ENCODE measurements at places on chromosomes 7 and 10.
A peak's percentile ranks its signal among the peaks of the same experiment; 100 is the strongest.

DNA sequence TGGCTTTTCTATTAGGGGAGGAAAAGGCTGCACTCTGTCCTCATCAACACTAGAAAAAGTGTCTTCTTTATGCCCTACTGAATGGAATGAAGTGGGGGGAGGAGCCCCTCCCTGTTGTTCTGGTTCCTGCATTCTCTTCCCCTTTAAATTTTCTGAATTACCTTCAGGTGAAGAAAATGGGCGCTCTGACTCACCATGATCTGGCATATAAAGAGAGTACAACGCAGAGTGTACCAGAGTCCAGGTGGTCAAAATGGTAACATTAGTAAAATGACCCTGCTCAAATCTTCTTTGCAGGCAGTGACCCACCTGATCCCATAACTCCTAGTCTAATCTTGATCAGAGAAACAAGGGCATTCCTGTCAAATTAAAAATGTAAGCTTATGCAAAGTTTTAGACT is 80.7 kb downstream of the THSD7A start:
- DNase-seq: no peak

DNA sequence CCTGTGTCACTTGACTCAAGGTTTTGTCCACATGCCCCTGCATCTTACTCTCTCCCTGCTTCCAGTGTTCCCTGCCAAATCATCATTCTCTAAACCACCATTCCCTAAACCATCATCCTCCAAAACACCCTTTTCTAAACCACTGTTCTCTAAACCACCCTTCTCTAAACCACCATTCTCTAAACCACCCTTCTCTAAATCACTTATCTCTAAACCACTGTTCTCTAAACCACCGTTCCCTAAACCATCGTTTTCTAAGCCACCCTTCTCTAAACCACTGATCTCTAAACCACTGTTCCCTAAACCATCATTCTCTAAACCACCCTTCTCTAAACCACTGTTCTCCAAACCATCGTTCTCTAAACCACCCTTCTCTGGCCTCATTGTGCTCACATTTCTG is 142.1 kb downstream of the CXCL12 start:
- no peak for DNase-seq

GRCh38 chr7:23628370-23628769 is 31.2 kb downstream of the CCDC126 start:
- DNase-seq: no peak

DNA sequence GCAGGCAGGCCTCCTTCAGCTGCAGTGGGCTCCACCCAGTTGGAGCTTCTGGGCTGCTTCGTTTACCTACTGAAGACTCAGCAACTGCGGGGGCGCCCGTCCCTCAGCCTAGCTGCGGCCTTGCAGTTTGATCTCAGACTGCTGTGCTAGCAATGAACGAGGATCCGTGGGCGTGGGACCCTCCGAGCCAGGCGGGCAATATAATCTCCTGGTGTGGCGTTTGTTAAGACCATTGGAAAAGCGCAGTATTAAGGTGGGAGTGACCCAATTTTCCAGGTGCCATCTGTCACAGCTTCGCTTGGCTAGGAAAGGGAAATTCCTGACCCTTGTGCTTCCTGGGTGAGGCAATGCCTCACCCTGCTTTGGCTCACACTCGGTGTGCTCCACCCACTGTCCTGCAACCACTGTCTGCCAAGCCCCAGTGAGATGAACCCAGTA is 159.2 kb upstream of the FOXP2 start:
- no peak for DNase-seq

- DNase-seq: no peak
These were observed 33.8 kb downstream of the VOPP1 start for GRCh38 chr7:55538538-55538937.

DNA sequence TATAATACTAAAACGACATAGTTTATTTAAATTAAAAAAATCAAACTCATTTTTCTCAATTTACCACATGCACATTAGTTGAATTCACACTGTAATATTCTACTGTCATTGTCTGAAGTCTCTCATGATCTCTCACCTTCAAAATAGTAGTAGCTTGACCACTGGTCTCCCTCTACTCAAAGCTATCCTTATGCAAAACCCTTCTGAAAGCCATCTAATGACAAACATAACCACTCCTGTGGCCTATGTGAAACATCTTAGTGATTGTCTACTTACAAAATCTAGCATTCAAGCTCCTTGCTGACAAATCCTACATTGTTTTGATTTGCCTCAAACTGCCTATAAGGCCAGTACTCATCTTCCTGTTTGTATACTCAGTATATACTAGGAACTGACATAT is 606.0 kb upstream of the GHITM start:
- no peak for DNase-seq

DNA sequence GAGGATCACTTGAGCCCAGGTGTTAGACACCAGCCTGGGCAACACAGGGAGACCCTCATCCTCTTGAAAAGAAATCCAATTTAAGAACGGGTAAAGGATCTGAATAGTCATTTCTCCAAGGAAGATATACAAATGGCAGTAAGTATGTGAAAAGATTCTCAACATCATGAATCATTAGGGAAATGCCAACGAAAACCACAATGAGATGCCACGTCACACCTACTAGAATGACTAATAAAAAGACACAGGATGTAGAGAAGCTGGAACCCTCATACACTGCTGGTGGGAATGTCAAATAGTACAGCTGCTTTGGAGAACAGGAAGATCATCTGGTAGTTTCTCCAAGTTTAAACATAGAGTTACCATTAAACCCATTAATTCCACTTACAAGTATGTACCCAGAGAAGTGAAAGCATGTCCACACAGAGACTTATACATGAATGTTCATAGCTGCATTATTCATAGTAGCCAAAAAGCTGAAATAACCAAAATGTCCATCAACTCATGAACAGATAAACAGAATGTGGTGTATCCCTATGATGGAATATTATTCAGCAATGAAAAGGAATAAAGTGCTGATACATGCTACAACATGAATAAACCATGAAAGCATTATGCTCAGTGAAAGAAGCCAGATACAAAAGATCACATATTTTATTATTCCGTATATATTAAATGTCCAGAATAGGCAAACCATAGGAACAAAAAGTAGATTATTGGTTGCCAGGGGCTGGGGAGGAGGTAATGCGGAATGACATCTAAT is 13.1 kb upstream of the ZMIZ2 start:
- peak; percentile 42 for DNase-seq

DNA sequence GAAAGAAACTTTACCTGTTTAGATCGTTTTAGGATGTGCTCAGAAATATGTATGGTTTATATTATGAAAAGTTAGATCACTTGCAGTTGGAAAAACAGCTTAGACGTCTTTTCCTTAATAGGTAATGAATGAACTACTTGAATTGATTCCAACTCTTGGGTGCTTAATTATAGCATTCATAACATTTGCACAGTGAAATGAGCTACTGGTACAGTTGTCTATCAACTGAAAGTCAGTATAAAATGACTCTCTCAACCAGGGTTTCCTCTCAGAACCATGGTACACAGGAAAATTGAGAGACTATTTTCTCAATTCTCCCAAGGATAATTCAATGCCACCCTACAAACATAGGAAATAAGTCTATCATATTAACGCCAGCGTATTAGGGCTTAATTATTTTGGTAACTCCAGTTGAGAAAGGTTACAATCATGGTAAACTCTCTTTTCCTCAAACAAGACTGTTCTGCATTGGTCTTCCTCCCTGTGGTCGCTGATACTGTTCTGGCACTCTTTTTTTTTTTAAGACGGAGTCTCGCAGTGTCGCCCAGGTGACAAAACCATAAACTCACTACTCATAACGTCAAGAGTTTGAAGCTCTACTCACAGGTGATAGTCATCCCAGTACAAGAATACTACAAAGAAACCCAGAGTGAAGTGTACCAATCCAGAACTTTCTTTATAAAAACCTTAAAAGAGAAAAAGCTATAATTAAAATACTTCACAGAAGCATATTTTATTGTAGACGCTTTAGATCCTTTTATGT is 2.0 kb downstream of the ANLN start:
- DNase-seq: peak; percentile 17

DNA sequence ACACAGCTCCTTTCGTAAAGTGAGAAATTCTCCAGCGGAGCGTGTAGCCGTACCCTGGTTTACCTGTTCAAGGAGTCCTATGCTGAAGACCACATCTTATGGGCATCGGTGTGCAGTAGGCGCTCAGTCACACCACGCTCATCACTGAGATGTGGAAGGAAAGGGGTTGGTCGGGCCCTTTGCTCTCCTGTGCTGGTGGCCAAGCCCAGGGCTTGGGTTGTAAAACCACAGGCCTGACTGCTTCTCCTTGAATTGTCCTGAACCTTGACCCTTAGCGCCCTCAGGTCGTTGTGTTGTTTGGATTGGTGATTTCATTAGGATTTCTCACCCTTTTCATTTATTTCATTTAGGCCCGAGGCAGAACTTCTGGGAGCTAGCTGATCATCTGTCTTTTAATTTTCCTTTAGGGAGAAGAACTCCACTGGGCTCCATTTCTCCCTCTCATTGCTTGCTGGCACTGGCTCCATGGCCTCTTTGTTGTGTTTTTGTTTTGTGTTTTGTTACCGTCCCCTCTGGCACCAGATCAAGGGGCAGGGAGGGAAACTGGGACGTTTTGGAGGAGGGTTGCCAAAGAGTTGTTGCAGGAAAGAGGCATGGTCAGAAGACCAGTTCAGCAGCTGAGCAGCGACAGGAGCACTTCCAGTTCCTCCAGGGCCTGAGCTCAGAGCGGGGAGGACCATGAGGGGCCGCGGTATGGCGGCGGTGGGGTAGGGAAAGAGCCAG is 511.4 kb upstream of the GALNT17 start:
- no peak for DNase-seq

GRCh38 chr10:99874341-99875085 is 92.1 kb downstream of the ABCC2 start:
- peak; percentile 16 for DNase-seq

- DNase-seq: no peak
These were observed 18.6 kb upstream of the MEST start for GRCh38 chr7:130473289-130473688.

DNA sequence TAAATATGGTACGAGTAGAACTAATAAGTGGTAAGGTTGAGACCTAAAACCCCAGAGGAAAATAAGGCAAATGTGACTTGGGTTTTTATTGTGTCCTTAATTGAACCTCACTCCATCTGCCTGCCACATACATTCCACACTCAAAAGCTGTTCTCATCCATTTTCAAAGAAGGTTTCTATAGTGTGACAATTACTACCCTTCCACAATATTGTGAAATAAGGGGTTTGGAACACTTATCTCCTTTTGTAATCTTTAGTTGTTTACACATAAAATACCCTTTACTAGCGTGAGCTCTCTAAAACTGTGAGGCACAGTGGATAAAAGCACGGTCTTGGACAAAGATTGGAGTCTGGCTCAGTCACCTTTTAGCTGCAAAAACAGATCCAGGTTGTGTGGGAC is 166.6 kb downstream of the THSD7A start:
- DNase-seq: no peak

DNA sequence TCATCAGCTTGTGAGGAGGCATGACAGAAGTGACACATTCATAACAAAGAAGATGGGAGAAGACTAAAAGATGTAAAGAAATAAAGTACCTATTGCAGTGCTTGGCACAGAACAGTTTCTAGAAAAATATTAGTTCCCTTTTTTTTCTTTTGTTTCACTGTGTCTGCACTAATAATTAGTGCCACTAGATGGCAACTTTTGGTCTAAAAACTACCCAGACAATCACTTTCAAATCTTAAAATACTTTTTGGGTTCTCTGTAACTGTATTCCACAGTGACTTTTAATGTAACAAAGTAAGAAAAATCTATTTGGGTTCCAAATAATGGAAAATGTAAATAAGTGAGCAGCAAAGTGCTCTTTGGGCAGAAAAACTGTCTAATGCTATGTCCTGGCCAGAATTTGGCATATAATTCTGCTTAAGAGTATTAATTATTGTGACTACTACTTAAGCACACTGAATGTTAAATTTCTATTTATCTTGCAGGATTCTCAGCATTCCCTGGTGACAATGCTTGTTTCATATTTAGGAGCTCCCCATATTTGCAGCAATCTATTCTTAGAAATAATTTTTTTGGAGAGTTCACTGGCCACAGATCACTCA is 134.8 kb upstream of the KIF5B start:
- peak; percentile 60 for DNase-seq

DNA sequence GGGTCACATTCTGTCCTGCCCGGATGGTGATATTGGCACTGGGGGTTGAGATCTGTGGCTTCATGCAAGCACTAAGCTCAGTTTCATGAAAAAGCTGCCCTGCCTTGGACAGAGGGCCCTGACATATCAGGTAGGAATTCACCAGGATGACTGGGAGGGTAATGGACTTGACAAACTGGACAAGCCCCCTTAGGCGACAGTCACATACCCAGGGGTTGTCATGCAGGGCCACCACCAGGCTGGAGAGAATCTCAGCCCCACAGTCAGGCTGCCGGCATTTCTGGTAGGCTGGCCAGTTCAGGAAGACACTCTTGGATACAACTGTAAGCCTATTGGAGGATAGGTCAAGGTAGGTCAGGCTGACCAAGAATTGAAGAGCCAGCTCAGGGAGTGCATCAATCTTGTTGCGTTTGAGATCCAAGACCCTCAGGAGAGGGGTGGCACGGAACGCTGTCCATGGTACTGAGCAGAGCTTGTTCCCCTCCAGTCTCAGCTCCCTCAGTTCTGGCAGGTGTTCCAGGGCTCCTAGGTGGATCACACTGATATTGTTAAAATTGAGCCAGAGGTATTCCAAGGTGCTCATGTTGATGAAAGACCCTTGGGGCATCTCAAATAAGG is 824 bp downstream of the LRIT2 start:
- no peak for DNase-seq

DNA sequence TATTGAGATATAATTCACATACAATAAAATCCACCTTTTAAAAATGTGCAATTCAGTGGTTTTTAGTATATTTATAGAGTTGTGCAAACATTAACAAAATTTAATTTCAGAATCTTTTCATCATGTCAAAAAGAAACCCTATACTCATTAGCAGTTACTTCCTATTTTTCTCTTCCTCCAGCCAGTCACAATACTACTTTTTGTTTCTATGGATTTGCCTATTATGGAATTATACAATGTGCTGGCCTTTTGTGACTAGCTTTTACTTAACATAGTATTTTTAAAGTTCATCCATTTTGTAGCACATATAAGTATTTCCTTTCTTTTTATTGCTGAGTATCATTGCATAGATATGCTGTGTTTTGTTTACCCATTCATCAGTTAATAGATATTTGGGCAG is 199.9 kb upstream of the IMMP2L start:
- no peak for DNase-seq

GRCh38 chr10:95265572-95265971 is 25.2 kb downstream of the PDLIM1 start:
- DNase-seq: no peak

DNA sequence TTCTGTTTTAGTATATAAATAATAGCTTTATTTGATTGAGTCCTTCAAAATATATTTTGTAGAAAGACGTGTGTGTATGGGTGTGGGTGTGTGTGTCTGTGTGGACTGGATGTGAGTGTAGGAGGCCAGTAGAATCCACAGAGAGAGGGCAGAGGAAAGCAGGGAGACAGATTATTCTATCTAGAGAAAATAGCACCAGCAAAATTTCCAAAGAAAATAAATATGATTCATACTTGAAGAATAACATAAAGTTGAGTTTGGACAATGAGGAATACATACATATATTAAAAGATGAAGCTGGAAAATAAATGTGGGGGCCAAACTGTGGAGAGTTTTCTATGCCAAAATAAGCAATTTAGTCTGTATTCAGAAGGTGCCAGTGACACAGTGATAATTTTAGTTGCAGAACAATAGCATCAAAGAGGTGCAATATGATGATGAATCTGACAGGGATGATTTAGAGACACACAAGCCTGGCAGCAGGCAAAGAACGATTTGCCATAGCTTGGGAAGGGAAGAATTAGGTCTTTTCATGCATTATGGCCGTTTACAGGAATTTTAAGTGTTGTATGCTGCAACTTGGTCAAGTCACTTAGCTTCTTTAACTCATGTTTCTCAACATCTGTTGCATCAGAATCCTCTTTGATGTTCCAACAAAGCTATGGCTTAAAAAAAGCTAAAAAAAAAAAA is 121.3 kb downstream of the SEMA3A start:
- DNase-seq: no peak

All from lung microvascular endothelial cell (primary cell).